Lower leg skin (tissue), 4 donors: ENCODE measurements at places on chromosomes 3 and 15. TPM values are rescaled to one million over a fixed set of nuclear protein-coding genes. Genes with fewer than 3 reads are reported as not detected.

The GJD2 gene
- total RNA-seq, result not detected

The RLBP1 gene
- total RNA-seq, result not detected

DNA sequence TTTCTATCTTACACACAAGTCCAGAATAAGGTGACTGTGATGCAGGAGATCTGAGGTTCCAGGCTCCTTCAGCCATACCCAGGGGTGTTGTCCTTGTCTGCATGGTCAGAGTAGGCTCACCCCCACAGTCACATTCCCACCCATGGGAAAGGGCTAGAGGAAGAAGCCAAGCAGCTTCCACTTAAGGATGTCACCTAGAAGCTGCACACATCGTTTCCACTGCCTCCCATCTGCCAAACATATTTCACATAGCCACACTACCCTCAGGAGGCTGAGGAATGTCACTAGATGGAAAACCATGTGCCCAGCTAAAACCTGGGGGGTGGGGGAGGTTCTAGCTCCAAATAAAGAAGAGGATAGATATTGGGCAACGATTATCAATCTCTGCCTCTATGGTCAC is 58.1 kb downstream of the TMEM39A start:
- no peak for DNase-seq

DNA sequence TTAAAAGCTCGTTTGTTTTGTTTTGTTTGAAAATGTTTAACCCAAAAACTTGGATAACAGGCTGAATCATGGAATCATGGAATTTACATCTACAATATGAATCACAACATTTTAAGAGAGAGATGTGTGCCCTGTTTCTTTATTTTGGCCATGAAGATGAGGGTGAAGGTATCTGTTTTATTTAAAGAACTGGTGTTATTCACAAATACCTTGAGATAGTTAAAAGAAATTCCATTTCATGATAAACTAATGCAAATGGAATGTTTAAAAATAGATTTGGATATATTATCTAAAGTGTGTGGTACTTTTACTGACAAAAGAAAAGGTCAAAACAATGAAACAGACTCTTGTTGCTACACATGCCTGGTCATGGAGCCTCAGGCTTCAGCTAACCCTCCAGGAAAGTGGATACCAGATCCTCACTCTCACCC is 486.0 kb upstream of the CFAP20DC start:
- DNase-seq, result no peak

DNA sequence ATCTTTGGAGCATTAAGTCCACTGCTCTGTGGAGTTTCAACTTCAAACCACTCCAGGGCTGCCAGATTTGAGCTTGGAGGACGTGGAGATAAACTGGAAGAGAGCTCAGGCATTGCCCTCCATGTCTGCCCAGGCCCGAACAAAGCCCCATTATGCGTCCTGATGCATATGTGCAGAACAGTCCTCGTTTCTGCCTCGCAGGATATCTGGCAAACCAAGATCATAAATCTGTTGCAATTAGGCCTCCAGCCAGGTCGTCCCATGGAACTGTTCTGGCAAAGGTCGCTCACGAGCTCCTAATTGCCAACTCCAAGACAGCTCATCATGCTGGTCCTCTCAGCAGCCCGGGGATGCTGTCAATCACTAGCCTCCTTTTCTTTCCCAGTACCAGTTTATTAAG is 91.2 kb downstream of the SEMA5B start:
- no peak for DNase-seq

DNA sequence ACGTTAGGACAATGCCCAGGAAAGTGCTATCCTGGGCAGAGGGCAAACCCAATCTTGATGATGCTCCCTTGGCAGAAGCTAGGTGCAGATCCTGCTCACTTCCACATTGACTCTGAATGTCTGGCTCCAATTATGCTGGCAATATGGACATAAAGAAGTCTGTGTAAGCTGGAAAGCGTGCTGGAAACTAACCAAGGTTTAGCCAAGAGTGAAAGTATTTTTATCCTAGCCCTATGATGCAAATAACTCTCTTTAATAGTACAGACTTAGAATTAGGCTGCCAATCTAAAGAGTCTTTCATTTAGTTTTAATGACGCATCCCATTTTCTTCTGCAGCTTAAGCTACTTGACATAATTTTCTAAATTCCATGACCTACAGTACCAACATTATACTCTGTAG is 571.8 kb downstream of the TUSC7 start:
- DNase-seq, result no peak

DNA sequence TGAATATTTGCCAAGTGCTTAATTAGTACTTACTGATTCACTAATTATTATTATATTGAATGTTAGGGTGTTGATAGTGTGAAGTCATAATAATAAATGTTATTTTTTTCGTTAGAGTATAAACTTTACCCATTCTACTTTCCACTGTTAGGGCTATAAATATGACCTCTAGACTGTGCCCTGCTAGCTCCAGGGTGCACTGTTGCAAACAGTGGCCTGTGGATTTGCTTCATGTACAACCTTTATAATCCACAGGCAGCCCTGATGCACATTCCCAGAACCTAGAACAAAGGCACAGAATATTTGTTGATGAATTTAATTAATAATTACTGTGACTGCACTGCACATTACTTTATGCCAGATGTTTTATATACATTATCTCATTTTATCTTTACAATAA is 28.8 kb upstream of the LEKR1 start:
- DNase-seq, result no peak

DNA sequence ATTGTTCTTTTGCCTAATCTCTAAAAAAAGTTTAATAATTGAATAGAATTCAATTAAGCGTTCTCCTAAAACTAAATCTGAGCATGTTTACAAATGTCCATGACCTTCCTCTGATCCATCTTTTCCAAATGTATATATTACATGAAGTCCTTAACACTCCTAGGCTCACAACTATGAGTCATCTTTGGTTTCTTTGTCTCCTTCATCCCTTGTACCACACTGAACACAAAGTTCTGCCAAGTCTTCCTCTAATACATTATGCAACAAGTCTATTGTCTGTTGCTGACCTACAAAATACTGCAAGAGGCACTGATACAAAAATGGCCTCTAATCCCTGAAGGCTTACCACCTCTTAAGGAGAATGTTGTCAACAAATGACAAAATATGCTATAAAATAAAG is 550.2 kb downstream of the PYDC2 start:
- no peak for DNase-seq

DNA sequence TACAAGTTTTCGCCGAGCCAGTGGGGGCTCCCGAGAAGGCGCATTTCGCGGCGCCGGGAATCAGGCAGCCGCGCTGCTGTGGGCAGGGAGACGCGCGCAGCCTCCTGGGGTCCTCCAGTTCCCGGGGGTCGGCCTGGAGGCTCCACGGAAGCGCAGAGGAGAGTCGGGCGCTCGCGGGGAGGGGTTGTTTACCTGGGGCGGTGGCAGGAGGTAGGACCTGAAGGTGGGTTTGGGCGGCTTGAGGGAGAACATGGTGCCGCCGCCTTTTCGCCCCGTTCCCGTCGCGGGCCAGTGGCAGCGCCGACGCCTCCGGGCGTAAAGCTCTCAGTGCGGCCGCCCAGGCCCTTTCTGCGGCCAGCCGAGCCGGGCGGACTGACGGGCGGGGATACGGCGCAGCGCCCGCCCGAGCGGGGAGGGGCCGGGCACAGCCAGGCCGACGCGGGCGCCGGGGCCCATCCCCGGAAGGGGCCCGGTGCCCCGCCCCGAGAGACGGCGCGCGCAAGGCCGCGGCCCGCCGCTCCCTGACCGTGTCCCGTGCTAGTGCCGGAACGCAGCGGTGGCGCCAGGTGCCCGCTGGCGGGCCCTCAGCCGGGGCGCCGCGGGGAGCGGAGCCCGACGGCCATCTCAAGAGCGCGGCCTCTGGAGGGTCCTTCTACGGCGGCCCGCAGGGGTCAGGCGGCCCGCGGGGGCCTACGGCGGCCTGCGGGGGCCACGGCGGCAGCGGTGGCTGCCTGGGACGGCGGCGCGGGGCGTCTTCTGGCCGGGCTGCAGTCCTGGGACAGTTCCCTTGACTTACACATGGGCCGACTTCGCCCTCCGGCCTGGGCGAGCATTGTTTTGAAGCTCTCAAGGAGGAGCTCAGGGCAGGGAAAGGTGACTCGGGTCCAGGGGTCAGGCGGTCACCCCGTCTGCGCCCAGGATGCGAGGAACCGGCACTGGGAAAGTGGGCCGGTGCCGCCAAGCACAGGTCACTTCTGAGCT is at the start of gene MTMR10:
MTMR10 (minus strand) TSS at position 374 of the 981 bp plus-strand sequence; CDS start at position 252, 122 bp downstream.
- DNase-seq, result peak; percentile 35

DNA sequence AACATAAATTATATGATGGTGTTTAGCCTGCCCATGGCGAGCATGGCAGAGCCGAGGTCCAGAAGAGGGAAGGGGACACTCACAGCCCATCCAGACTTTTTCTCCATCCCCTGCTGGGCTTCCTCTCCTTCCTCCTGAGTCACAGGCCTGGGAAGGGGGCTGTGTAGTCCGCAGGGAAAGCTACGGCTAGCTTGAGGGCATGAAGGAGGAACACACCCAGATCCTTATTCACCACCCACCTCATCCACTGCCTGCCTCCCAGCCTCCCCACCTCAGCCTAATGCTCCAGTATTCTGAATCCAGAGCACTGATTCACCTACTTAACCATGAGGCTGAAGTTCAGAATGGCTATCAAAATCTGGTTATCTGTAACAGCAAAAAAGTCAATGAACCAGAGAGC is 97.8 kb downstream of the OXNAD1 start:
- DNase-seq, result no peak
